ENCODE measurements at places on chromosomes 6 and 20.

GRCh38 chr6:84501315-84501714, 263.1 kb downstream of the TBX18 start:
- no peak for DNase-seq

DNA sequence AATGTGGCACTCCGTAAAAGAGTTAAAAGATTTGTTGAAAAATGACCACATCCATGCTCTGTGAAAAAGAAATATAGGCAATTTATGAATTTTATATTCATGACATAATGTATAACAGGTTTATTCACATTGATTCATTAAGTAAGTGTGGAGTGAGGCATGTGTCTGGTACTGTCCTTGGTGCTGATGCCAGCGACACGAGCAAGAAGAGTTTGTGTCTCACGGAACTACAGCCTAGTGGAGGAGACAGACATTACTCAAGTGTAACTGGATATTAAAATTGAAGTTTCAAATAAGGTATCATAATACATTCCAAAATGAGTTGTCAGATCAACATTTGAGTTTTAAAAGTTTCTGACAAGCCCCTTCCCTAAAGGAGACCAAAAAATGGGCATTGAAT, 158.2 kb upstream of the PRND start:
- DNase-seq, result no peak

- DNase-seq, result no peak
These were observed 41.8 kb upstream of the UBR2 start for GRCh38 chr6:42522036-42522435.

DNA sequence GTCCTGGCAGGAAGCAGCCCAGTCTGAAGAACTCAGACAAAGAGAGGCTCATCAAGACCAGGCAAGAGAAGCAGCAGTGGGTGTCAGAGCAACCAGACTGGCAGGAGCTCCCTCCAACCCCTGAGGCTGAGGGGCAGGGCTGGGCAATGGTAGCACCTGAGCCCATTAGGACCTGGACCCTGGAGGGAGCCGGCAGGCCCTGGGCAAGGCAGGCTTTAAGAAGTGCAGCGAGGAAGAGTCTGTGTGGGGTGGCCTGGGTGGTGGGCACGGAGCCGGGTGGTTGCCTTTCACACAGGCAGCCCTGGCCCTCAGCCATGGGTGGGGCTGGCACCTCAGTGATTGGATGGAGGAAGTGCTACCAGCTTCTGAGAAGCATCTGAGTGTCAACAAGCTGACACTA, 33.1 kb upstream of the IRF4 start:
- no peak for DNase-seq

GRCh38 chr6:123430970-123431369, 205.8 kb downstream of the TRDN start:
- DNase-seq, result no peak

GRCh38 chr6:23656255-23657194, 469.5 kb upstream of the NRSN1 start:
- DNase-seq, result no peak

GRCh38 chr6:11212664-11213063, 19.8 kb downstream of the NEDD9 start:
- no peak for DNase-seq

DNA sequence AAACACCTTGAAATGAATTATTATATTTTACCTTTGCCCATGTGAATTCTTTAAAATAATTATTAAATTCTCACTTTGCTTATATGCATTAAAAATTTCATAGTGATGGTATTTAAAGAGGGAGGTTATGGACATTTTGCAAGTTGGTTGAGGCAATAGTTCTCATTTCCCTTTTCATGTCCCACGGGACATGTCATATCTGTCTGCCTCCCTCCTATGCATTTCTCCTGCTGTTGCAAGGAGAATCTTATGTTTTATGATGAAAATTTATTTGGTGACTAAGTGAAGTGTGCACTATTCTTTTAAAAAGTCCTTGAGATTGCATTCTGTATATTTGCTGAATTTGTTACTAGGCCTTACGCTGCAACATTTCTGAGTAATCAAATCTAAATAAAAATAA, 67.2 kb downstream of the UTRN start:
- DNase-seq, result no peak

DNA sequence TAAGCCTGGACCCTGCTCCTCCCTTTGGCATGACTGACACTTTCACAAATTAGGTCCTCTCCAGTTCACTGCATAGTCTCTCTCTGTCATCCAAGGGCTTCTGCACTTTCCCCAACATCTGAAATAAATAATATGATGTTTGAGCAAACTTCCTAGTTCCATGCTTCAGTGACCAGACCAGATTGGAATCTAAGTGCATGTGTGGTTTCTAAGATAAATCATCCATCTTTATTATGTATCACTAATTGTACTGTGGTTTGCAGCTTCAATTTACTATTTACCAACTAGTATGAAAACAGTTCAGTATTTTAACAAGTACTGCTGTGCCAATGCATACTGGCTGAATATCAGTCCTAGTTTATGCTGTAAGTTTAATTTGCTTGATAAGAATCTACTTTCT, 18.7 kb downstream of the SESN1 start:
- no peak for DNase-seq

DNA sequence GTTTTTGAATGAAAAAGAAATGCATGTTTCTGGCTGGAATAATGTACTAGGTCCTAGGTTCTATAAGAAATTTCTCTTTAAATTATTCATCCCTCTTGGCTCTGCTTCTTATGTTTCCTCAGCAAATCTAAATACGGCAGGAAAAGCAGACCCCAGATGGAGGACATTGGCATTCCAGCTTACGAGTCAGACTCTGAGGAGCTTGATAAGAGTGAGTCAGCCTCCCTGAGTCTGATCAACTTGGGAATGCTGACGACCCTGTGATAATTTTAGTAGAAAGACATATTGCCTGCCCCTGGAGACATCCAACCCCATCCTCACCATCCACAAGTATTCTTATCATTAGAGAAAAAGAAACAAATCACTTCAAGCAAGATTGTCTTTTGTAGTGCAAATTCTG, 509.7 kb upstream of the MARCKS start:
- no peak for DNase-seq

DNA sequence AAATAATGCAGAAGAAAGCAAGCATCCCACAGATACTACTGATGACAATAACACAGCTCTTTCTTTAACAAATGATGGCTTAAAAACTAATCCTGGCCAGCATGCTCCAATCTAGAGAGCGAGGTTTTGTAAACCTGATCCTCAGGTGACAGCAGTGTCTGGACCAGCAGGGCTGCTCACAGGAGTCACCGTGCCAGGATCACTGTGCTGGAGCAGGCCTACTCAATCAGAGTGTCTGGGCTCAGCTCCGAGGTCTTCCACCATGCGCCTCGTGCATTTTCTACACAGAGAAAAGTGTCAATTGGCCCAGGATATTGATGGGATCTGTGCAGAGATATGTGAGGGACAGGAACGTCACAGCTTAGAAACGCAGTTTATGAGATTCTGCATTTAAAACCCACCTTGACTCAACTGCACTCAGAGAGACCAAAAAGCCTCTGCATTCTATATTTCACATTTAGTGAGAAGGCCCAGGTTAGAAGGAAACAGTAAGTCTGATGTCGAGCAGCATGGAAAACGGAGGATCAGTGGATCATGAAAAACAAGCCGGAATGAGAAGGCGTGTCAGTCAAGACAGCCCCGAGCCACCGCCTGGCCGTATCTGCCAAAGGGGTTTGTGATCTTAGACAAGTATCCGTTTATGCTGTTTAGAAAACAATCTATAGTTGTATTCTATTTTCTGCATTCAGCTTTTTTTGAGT, 7.8 kb downstream of the RAMACL start:
- no peak for DNase-seq

DNA sequence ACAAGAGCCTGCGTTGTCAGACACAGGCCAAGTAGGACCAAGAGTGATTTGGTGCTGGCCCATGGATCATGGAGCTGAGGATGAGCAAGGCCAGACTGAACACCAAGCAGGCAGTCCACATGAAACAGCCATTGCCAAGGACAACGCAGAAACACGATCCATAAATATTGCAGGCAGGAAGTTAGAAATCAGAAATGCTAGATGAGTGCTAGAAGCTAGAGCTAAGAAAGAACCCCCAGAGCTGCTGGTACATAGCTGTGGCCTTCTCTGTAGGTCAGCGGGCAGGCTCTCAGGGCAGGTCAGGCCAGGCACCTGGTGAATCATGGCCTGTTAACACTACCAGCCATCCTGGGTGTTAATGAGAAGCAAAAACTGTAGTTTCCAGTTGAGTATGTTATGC, 119.7 kb downstream of the ALDH8A1 start:
- DNase-seq, result no peak

DNA sequence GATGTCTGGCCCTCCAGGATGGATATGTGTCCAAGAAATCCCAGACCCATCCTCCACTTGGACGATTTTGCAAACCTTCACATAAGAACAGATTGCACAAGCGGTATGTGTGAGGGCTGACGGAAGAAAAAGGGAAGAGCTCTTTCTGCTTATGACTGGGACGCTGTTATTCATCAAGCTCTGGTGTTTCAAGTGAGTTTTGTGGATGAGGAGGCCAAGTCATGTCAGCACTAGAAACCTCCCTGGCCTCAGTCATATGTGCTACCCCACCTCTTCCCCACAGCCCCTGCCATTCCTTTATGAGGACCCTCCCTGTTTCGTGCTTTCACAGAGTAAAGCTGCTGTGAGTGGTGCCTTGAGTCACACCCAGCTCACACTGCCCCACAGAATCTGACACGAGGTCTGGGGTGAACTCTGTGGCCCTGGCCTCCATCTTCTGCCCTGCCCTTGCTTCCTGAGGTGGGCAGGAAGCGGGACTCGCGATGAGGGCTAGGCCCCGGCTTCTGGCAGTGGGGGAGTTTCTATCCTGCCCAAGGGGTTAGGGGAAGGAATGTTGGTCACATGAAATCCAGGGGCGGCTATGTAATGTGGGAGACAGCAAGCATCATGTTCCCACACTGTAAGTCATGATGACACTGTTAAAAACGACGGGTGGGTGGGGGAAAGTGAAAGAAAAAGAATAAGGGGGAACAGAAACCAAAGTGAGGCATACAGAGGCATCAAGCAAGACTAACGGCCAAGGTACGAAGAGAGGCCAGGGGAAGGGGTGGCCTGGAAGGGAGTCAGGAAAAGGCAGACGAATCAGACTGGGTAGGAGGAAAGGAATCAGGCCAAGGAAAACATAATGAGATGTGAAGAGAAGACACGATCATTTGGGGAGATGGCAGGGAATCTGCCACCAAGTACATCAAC, 78.1 kb downstream of the PRDM1 start:
- DNase-seq, result peak; percentile 64

- DNase-seq, result no peak
These were observed 114.6 kb upstream of the TCF21 start for GRCh38 chr6:133774356-133774755.

GRCh38 chr6:126232671-126233070, 107.2 kb upstream of the CENPW start:
- DNase-seq, result no peak

DNA sequence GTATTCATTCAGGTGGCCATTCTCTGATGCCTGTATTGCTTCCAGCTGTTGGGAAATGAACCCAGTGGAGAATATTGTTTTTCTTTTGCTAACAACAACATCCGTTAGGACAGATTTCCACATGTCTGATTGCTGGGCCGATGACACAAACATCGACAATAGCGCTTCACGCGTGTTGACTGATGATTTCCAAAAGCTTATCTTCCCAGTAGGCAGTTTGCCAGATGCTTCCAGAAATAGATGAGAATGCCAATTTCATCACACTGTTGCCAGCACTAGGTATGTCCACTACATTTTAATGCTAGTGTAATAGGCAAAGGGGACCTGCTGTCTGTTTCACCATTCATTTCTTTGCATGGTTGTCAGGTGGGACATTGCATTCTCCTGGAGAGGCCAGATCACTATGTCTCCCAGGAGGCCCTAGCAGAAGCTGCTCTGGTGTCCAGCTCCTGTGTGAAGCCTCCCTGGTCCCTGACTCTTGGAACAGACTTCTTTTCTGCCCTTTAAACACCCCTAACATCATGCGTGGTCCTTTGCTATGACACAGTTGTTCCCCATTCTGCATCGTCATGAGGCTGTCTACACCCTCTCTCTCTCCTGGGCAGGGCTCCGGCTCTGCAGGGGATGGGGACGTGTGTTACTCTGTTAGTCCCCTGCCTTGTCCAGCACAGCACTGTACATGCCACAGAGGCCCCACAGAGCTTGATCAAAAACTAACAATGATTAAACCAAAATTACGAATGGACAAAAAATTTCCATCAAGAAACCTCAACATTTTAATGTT, 181.6 kb downstream of the CDH26 start:
- DNase-seq, result no peak

GRCh38 chr6:136169394-136170148, 80.5 kb downstream of the MTFR2 start:
- DNase-seq, result no peak

GRCh38 chr20:46979603-46980241, 85.1 kb downstream of the EYA2 start:
- no peak for DNase-seq

- no peak for DNase-seq
These were observed 279.7 kb downstream of the CDH4 start for GRCh38 chr20:61531553-61532345.

GRCh38 chr6:3997177-3997770, 81.7 kb downstream of the FAM217A start:
- DNase-seq, result no peak

DNA sequence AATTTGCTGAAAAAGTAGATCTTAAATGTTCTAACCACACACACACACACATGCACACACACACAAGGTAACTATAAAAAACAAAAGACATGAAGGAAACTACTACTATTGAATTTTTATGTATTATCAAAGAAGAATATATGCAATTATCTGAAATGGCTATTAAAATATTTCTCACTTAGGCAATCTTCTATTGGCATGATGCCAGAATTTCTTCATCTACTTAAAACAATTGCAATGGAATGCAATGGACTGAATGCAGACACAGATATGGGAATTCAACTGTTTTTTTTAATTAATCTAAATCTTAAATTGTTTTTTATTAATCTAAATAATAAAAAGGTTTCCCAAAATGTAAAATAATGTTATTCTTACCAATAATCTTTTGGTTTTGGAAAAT, 152.6 kb upstream of the SMLR1 start:
- DNase-seq, result no peak

DNA sequence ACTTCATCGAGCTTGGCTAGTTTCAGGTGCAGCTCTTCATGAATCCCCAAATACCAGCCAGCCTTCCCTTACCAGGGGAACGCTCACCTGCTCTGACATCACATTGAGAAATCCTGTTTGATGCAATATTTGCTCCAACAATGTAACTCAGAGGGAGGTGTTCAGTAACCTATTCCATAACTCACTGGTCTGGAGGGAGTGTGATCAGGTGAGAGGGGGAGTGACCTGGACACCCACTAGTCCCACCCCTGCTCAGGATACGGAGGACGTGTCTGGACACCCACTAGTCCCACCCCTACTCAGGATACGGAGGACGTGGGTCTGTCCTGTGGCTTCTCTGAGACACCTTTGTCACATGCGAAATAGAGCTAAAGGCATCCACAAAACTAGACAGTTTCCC, 70.3 kb downstream of the HUS1B start:
- DNase-seq, result no peak

GRCh38 chr20:49887251-49888211, 27.8 kb downstream of the SPATA2 start:
- DNase-seq, result no peak

GRCh38 chr6:41821266-41821665, 33.8 kb downstream of the TOMM6 start:
- no peak for DNase-seq

Data from activated naive CD8-positive, alpha-beta T cell treated with anti-CD3 and anti-CD28 coated beads, Interleukin-2, amount 10 ng/mL, durations not matched to agents 7 days and 5 days (primary cell).